ENCODE measurements at places on chromosomes 5 and 9.
A peak's percentile ranks its signal among the peaks of the same experiment; 100 is the strongest.

GRCh38 chr9:13378154-13378553 is 98.7 kb upstream of the MPDZ start:
- no peak for DNase-seq

DNA sequence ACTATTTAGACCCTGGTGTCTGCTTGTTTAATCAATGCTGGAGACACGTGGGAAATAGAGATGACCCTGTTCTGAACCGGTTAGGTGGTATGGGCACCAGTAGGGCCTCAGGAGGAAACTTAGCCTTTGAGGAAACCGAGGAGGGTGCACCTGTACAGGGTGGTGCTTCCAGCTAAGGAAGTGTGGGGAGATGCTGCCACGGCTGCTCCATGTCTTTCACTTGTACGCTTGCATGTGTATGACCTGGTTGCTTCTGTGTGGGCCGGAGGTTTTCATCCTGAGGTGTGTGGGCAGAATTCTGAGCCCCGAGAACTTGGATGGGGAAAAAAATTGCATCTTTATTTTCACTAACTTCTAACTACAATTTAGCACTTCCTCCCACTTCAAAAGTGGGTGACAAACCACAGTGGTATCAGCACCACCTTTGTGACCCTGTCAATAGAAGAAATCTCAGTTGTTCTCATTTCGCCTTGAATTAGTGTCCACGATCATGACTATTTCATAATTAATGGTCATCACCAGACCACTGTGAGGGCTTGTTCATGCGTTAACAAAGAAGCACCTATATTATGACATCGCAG is 99.8 kb upstream of the SPATA31C2 start:
- DNase-seq: no peak

DNA sequence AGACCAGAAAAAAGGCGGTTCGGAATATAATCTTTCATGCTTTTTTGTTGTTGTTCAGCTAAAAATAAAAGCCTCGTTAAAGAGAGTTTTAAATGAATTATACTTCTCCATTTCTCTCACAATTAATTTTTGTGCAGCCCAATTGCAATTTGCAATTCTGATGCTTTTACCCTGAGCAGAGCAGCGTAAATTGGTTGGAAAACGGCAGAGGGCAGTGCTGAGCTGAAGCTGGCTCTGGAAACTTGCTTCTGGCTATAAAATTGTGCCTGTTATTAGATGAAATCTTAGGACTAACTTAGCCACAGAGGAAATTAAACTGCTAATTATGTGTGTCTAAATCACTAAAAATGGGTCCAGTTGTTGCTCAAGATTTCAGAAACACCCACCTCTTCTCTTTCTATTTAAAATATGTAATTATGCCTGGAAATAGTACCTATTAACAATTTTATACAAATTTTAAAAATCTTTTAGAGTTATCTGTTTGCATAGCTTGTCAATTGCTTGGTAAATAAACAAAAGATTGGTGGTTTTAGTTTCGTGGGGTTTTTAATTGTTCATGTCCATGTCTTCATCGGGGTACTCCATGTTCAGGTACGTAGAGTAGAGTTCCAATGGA is 441.8 kb upstream of the TLE4 start:
- no peak for DNase-seq

DNA sequence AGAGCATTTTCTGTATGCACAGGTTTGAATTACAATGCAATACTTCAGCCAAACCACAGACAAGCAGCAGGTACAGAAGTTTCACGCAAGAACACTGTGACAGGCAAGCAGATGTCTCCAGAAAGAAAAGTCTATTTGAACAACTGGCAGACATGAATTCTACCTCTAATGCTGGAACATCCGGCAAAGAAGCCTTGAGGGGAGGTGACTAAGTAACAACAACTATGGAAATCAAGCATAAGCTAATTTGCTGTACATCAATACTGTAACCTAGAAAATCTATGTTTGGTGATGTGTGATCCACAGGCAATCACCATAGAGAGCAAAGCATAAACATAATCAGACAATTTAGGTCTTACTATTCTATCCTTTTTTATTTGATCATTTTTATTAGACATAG is 65.5 kb downstream of the PLK2 start:
- no peak for DNase-seq

- DNase-seq: no peak
Measured at GRCh38 chr9:124349675-124350493, 65.4 kb downstream of the PSMB7 start.

DNA sequence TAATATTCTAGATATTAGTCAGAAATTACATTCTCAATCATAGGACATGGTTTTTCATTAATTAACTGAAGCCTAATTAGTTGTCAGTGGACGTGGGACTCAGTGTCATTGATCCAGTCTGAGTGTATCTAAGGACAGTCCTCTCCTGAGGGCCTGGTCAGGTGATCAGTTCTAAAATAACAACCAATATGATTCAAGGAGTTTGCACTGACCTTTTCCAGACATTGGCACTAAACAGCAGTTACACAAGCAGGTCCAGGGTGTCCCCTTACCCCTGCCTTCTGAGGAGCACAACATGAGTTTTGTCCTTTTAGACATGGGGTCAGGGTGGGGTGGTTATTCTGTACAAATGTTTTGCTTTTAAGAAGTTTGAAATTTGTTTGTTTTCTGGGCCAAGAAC is 97.8 kb downstream of the CMYA5 start:
- no peak for DNase-seq

DNA sequence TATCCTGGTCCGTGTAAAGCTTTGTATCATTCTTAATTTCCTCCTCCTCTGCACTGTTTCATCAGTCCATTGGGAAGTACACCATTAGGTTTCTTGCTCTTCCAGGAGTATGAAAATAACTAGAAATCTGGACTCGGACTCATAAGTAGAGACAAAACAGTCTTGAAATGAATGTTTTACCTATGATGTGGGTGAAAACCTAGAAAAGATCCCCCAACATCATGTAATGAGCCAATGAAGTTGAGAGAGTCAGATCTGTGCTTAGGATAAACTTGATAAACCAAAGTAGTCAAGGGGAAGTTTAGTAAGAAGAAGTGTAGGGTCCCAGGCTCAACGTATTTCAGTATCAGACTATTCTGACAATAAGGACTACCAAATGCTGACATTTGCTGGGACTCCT is 25.2 kb downstream of the ZNF366 start:
- DNase-seq: no peak

DNA sequence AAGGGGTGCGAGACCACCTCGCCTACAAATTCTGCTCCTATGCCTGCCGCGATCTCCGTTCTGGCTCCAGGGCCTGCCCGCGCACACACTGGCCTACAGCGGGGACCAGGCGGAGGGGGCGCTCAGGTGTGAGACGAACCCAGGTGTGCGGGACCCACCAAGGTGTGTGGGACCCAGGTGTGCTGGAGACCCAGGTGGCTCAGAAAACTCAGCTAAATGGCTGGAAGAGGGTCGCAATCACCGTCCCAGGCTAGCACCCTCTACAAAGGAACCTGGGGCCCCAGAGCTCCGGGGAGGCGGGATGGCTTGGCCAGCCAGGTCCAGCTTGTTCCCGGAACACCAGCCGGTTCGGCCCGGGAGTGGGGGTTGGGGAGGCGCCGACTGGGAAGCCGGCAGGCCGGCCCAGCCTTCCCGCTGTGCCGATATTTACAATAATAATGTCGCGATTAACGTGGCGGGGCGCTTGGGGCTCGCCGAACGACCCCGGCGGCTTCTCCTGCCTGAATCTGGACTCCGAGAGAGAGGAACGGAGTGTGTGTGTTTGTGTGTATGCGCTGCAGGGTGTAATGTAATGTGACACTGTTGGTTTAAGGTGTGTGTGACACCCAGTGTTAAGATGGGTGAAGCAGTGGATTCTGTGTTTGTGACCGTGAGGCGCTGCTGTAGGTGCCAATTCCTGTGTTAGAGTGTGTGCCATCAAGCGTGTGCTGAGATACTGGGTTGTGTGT is 1.4 kb downstream of the PCDH1 start:
- no peak for DNase-seq

DNA sequence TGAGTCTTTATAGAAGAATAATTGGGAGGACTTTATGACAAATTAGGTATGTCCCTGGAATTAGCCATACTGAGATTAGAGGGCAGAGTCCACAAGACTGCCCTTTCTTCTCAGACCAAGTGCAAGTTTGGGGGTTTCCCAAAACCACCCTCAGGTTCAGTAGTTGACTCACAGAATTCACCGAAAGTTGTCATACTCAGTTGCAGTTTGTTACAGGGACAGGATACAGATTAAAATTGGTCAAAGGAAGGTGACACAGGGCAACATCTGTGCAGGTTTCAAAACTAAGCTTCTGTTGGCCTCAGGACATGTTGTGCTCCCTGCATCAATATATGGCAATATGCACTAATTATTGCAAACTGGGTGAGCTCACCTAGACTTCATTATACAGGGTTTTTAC is 3.8 kb downstream of the RANBP17 start:
- DNase-seq: no peak

DNA sequence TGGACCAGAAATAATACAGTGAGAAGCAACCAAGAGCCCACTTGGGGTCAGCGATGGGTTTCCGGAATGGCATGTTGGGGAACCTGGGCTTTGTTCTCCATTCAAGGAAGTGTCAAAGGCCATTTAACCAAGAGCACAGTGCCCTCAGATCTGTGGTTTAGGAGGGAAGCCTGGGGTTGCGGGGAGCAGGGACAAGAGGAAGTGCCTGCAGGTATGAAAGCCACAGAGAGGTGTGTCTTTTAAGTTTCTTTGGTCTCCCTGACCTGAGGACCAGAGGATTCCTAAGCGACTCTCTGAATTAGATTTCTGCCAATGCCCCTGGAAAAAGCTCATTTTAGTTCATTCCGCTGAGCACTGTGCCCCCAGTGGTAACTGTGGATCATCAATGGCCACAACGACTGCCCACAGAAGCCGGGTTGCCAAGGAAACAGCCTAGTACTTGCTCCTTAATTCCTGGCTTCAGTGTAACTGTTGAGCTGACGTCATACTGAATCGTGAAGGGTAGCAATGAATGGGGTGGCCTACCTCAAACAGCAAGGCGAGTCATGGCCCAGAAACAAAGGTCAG is 107.3 kb upstream of the SPIN1 start:
- DNase-seq: no peak

DNA sequence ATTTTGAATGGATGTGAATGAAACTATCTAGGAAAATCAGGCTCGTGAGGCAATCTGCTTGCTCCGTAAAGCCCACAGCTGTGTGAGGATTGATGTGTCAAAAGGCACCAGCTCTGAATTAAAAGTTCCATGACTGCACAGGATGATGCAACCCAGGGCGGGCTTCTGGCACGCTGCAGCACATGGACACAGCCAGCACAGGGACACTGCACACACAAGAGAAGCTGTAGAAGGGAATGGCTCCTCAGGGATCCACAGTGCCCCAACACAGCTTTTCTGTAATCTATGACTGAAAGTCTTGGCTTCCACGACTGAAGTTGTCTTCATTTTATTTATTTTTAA is 151.0 kb downstream of the GCNT1 start:
- no peak for DNase-seq

DNA sequence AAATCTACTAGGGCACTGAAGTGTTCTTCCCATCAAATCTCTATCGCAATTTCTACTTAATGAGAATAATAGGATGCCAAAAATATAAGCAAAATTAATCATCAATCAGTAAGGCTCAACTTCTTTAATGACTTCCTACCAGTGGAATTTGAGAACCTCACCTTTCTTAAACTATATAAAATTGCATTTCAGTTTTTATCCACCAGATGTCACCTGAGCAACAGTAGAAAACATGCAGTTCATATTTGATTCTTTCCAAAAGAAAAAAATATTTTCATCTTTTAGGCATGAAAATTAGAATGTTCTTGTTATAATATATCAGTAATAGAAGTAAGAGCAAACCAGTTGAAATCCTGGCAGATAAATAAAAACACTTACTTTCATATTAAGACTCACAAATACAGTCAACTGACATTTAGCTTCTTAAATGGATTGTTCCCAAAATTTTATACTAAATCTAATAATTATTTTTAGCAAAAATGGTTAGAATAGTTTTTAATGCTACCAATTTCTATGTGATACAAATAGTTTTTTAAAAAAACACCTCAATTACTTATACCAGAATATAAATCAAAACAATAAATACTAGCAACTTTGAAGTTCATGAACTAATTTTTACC is 13.4 kb upstream of the CCDC112 start:
- no peak for DNase-seq

- DNase-seq: no peak
Measured at GRCh38 chr5:154521756-154522155, 43.7 kb upstream of the HAND1 start.

GRCh38 chr5:73204332-73204731 is 31.3 kb downstream of the TMEM174 start:
- DNase-seq: no peak

- no peak for DNase-seq
Measured at GRCh38 chr5:132372542-132372941, 3.0 kb downstream of the SLC22A5 start.

- DNase-seq: no peak
Measured at GRCh38 chr5:82389347-82389746, 111.2 kb upstream of the RPS23 start.

GRCh38 chr5:58927181-58927580 is 344.3 kb downstream of the RAB3C start:
- DNase-seq: no peak

- no peak for DNase-seq
Measured at GRCh38 chr9:112925058-112925641, 34.5 kb upstream of the SLC46A2 start.

GRCh38 chr9:104073770-104074133 is 20.4 kb upstream of the SMC2 start:
- no peak for DNase-seq

- DNase-seq: peak; percentile 39
Measured at GRCh38 chr5:36507332-36507952, 99.0 kb upstream of the SLC1A3 start.

- DNase-seq: no peak
Measured at GRCh38 chr9:5764130-5764868, 68.6 kb downstream of the ERMP1 start.

DNA sequence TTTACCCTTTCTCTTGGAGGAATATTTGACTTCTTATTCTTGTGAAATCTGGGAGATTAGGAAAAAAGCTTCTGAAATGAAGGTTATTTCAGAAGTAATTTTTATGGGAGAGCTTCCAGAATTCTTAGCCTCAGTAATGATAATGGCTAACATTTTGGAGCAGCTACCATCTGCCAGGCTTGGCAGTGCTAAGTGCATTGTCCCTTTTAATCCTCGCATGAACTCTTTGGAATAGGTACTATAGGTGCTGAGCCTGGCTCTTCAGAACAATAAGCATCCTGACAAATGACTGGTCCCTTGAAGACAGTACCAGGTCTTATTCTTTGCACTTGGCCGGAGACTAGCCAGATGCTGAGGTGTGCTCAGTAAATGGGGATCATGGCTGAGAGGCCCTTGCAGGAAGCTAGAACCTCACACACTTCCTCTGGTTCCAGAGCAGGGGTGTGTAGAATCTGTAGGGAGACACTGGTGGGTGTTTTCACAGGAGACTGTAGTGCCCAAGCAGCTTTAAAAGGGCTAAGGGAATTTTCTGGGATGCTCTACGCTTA is 90.7 kb downstream of the RCL1 start:
- no peak for DNase-seq

GRCh38 chr5:91641730-91642350 is 258.7 kb upstream of the ARRDC3 start:
- DNase-seq: no peak

DNA sequence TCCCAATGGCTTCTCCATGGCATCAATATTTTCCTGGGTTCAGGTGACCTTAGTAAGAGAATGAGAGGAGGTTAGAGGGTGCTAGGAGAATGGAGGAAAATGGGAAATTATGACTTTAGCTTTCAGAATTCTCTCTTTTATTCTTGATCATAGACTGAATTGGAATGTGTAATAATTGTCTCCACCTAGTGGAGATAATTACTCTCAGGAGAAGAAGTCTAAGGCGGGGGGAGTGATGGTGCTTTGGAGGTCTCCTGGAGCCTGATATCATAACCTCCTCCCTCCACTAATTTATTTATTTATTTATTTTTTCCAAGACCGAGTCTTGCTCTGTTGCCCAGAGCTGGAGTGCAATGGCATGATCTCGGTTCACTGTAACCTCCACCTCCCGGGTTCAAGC is 221.3 kb downstream of the GRIA1 start:
- no peak for DNase-seq
